ENCODE measurements at places on chromosomes 4 and X. TPM values are rescaled to one million over a fixed set of nuclear protein-coding genes. Genes with fewer than 3 reads are reported as not detected.

- DNase-seq: no peak
Measured at GRCh38 chr4:76238236-76238635, 13.3 kb upstream of the FAM47E start.

DNA sequence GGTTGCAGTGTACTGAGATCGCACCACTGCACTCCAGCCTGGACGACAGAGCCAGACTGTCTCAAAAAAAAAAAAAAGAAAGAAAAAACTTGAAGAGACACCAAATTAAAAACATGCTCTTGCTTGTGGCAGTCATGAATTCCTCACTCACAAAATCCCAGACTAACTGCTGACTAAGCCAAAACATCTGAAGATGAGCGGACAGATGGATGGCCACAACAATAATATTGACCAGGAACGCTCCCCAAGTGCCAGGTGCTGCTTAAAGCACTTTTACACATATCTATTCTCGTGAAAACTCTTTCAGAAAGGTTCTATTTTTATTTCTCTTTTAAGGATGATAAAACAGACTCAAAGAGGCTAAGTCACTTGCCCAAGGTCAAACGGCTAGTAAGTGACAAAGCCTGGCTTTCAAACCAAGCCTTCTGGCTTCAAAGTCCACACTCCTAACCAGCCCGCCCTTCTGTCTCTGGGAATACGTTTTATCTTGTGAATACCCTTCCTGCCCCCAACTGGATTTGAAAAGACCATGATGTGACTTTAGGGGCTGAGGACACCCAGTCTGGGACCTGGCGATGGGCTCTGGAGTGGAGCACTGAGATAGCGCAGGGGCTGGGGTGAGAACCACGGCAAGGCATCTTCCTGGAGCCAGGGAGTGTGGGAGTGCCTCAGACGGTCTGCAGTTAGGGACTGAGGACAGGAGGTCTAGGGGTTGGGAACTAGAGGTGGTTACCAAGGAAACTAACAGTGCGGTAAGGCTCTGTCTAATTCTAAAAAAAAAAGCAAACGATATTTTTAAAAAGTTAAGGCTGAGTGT lies 9.5 kb upstream of the CXCR3 start:
- no peak for DNase-seq

GRCh38 chr4:41167191-41167590 lies 47.2 kb downstream of the APBB2 start:
- DNase-seq: no peak

The NPY2R gene
- not detected for total RNA-seq

- no peak for DNase-seq
Measured at GRCh38 chr4:82733636-82734035, 65.0 kb downstream of the SCD5 start.

The AKAP14 gene
- not detected for total RNA-seq

The XAGE2 gene
- total RNA-seq: not detected

The ATP1B4 gene
- not detected for total RNA-seq

- no peak for DNase-seq
Measured at GRCh38 chr4:108484187-108484586, 136.2 kb upstream of the RPL34 start.

DNA sequence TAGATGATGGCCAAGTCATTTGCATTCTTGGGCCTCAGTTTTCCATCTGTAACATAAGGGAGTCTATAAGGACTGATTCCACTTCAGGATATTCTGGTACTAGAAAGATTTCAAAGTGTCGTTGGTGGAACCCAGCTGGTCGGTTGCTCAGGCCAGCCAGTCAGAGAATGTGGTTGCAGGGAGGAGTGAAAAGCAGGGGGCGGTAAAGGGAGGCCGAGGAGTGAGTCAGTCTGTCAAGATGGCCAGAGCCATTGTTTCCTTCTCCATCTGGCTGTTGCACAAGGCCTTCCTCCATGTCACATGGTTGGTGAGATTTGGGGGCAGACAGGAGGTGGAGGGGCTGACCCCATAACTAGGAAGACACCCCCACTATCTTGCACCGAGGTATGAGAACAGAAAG lies 38.2 kb downstream of the STARD8 start:
- no peak for DNase-seq

The USP17L18 gene
- not detected for total RNA-seq

DNA sequence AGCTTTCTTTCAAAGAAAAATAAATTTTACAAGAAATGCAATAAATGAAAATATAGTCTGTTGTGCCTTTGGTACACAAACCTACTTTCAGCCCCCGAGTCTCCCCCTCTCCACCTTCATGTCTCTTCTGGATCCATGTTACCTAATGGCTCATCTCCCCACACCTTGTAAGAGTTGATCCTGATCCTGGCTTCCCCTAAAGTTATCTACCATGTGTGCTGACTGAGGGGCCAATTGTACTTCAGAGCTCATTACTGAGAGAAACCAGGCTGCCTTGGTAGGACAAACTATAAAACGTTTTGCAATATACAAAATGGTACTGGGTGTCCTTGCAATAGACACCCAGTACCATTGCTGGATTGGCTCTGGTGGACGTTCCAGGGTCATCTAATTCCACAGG lies 11.8 kb downstream of the PALLD start:
- DNase-seq: no peak

GRCh38 chrX:66150163-66150562 lies 13.9 kb upstream of the HEPH start:
- DNase-seq: no peak

DNA sequence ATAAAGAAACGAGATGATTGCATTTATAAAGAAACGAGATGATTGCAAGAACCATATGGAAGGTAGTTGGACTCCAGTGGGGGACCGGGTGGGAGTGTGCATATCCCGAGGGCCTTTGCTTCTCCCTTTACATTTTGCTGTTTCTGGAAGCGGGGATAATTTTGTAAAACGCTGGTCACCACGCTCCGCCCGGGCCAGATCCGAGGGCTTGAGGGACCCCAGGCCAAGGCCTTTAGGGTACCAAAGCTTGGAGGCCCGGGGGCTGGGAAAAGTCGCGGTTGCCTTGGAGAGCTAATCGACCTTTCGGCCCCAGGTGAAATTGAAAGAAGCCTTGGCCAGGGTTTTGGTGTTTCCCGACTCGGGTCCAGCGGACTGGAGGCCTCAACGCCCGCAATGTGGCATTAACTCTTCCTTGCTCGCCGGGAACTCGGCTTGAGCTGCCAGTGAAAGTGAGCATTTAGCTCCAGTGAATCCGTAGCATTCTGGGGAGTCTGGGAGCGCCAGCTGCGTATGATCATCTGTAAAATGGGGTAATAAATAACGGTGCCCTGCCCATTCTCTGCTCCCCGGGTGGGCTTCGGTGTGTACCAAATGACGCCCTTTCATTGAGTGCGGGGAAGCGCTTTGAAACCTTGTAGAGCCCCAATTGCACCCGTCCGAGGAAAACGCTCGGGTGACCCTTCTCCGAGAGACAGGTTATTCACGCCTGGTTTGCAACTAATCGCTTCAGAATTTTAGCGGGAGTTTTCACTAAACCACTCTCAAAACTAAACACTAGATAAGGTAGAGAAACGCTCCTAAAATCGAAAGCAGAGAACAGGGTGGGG lies 4.5 kb downstream of the NKX3-2 start:
- no peak for DNase-seq

The TLR2 gene
- 0.08 TPM for total RNA-seq

DNA sequence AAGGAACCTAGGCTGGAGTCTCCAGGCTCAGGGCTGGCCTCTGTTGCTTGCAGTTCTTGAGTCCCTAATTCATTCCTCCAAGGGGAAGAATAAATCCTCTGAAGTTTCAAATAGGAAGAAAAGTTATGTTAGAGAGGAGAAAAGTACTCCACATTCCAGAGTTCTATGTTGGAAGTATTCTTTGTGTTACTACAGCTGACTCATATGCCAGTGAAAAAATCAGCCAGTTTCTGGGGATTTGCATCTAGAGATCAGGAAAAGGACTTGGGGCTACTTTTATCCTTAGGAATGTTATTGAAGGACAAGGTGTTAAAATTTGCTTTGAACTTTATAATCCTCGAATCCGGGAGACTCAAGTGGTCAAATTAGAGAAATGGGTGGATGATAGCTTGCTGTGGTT lies 11.7 kb upstream of the NUDT9 start:
- no peak for DNase-seq

DNA sequence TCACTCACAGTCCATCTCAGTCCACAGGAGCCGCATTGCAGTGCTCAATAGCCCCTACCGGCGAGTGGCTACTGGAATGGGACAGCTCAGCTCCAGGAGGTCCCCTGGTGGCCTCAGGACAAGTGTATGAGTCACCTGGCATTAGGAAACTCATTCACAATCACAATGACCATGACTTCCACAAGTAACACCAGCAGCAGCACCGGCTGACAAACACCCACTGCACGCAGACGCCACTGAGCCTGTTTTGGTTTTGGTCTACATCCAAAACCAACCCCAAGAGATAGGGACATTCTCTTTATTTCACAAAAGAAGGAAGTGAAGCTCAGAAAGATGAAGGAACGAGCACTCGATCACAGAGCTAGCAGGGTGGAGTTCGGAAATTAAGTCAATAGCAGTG lies 8.1 kb downstream of the JAKMIP1 start:
- no peak for DNase-seq

GRCh38 chr4:128308986-128309385 lies 21.4 kb upstream of the PGRMC2 start:
- DNase-seq: no peak

GRCh38 chr4:67549123-67549522 lies 3.8 kb upstream of the CENPC start:
- DNase-seq: no peak

The SAGE1 gene
- total RNA-seq: not detected

DNA sequence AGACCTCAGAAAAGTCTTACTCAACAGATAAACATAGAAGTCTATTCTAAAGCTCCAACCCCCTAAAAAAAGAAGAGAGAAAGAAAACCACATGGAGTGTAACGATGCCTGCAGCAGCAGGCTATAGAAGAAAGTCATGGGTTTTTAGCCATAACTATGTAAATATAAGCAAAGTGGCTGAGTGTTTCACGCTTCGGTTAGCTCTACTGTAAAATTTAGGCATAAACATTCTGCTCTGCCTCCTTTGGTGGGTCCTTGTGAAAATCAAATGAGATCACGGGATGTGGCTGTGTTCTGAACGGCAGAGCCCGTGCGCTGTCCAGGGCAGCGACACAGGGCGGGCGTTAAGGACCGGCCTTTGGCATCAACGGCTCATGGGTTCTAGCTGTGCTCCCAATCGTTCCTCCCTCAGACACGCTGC lies 78.4 kb downstream of the IRF2 start:
- DNase-seq: peak; percentile 81

DNA sequence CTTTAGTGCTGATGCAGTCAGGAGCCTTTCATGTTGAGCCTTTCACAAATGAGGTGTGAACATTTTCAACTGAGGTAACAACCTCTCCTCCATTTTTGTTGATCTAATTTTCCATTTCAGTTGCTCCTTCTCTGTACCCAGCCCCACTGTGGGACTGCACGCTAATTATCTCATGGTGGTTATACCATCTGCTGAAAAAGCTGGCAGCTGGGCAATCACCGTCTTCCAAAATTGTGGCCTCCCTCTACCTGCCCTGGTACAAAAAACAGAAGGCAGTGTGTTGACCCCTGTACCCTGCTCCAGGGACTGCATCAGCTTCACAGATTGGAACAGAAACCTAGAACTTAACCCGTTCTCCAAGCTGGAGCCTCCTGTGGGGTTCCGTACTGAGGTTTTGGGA lies 72.4 kb upstream of the LONRF3 start:
- no peak for DNase-seq

DNA sequence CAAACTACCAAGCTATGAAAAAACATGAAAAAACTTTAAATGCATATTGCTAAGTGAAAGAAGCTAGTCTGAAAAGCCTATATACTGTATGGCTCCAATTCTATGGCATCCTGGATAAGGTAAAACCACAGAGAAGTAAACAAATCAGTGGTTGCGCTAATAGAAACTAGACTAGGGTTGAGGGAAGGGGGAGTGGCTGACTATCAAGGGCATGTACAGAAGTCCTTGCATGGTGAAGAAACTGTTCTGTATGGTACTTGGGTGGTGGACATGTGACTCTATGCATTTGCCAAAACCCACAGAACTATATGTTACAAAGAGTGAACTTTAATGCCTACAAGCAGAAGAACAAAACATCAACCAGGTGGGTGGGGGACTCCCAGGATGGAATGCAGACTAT lies 96.8 kb downstream of the MTMR1 start:
- no peak for DNase-seq

The ASMT gene
- not detected for total RNA-seq

GRCh38 chr4:143701365-143701764 lies 890 bp upstream of the FREM3 start:
- no peak for DNase-seq

DNA sequence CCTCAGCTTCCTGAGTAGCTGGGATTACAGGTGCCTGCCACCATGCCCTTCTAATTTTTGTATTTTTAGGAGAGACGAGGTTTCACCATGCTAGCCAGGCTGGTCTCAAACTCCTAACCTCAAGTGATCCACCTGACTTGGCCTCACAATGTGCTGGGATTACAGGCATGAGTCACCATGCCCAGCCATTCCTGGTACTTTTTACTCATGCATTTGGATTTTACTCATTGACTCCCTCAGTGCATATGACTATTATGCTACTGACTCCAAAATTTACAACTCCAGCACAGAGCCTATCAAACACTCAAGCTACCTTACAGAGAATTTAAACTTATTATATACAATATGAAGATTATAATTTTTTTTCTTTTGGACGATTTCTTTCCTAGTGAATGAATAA lies 199.9 kb downstream of the CXXC4 start:
- no peak for DNase-seq

The GIMD1 gene
- total RNA-seq: not detected

DNA sequence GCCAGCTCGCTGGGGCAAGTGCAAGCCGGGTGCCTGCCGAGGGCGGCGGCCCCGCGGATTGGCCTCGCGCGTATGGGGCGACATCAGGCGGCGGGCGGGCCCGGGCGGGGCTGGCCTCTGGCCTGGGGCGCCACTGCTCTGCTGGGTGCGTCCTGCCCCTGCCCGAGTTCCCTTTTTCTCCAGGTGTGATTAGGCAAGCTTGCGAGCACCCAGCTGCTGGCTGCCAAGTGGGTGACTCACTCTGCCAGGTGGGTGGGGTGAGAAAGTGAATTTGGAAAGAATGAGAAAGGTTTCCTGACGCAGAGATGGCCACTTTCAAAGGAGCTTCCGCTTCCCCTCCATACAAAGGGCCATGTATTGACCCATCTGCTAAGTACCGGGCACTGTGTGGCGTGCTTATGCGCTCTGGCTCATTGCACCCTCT lies 32.5 kb downstream of the FGFBP1 start:
- DNase-seq: no peak

The TCEAL2 gene
- total RNA-seq: not detected

GRCh38 chr4:84928089-84928488 lies 38.4 kb downstream of the WDFY3 start:
- DNase-seq: no peak

- DNase-seq: no peak
Measured at GRCh38 chr4:166577639-166578038, 656.7 kb downstream of the SPOCK3 start.

DNA sequence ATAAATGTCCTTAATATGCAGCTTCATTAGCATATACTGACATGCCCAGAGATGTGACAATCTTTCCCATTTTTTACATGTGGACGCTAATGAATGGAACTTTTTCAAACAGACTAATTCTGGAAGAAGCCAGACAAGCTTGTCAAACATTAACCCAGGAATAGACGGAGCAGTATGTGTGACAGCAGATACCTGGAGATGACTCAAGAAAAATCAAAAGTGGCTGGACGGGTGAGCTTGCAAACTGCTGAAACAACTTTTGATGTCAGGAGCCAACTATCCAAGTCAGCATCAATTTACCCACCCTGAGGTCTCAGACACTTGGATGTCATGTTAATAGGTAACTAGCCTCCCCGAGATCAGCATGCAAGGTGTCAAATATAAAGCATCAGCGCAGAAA lies 183.0 kb downstream of the PACRGL start:
- no peak for DNase-seq

All from GM12878 (cell line).